ENCODE measurements at places on chromosomes 3 and 15. TPM values are rescaled to one million over a fixed set of nuclear protein-coding genes. Genes with fewer than 3 reads are reported as not detected.

CELSR3 gene
- total RNA-seq, result 0.79 TPM

NMNAT3 gene
- 7.5 TPM for total RNA-seq

SENP8 gene
- 2.6 TPM for total RNA-seq

CD276 gene
- total RNA-seq, result 40.6 TPM

TM6SF1 gene
- 5.7 TPM for total RNA-seq

ARHGEF26 gene
- 18.2 TPM for total RNA-seq

TGM5 gene
- total RNA-seq, result 0.26 TPM

ZPLD1 gene
- total RNA-seq, result 0.16 TPM

GOLGA6L7 gene
- total RNA-seq, result not detected

NR2E3 gene
- 2.3 TPM for total RNA-seq
